ENCODE measurements at places on chromosomes 16 and 17. TPM values are rescaled to one million over a fixed set of nuclear protein-coding genes. Genes with fewer than 3 reads are reported as not detected.

GRCh38 chr16:58882292-58882691, 148.2 kb upstream of the GOT2 start:
- peak; percentile 34 for DNase-seq

The LRRC75A gene
- total RNA-seq = 3.4 TPM

DNA sequence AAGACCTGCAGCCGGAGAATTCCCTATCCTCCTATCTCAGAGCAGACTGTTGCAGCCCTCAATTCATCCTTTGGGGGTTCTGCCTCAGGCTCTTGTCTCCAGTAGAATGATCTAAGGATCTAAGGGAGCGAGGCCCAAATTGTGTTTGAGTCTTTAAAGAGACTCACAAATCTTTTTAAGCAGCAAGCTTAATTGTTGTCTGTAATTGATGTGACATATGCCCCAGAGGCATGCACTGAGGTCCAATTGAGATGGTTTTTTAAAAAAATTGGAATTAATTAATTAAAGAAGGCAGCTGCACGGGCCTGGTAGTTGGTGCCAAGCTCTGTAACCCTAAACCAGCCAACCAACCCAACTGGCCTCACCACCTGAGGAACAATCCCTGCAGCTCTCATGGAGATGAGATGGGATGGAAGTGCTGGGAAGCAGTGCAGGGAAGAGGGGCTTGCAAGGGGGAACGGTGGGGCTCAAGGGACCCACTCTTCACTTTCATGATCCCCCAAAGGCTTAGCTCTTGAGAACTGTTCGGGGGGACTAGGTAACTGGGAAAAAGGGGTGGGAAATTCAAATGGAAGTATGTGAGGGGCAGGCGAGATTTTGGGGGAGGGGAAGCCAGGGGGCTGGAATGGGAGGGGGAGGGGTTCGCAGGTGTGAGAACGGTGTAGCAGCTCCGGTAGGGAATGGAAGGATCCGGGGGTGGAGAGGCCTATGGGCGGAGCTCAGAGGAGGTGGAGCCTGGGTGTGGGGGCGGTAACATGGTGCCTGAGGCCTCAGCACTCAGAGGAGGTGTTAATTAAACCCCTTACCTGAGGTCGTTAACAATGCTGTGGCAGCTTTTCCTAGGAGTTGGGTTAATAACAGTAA, 9.2 kb upstream of the ZNF652 start:
- DNase-seq = no peak

The ANKS4B gene
- total RNA-seq = not detected

DNA sequence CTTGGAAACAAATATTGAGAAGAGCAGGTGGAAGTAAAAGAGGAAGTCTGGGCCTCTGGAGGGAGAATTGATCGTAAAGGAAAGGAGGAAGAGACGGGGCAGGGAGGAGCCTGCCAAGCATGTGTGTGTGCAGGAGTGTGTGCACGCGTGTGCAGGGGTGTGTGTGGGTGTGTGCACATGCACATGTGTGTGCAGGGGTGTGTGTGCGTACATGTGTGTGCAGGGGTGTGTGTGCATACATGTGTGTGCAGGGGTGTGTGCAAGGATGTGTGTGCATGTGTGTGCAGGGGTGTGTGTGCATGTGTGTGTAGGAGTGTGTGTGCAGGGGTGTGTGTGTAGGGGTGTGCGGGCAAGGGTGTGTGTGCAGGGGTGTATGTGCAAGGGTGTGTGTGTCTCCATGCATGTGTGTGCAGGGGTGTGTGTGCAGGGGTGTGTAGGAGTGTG, 10.0 kb downstream of the CEP295NL start:
- DNase-seq = no peak

The CIITA gene
- 59.6 TPM for total RNA-seq

GRCh38 chr17:74569020-74570003, 2.0 kb upstream of the CD300H start:
- DNase-seq = no peak

DNA sequence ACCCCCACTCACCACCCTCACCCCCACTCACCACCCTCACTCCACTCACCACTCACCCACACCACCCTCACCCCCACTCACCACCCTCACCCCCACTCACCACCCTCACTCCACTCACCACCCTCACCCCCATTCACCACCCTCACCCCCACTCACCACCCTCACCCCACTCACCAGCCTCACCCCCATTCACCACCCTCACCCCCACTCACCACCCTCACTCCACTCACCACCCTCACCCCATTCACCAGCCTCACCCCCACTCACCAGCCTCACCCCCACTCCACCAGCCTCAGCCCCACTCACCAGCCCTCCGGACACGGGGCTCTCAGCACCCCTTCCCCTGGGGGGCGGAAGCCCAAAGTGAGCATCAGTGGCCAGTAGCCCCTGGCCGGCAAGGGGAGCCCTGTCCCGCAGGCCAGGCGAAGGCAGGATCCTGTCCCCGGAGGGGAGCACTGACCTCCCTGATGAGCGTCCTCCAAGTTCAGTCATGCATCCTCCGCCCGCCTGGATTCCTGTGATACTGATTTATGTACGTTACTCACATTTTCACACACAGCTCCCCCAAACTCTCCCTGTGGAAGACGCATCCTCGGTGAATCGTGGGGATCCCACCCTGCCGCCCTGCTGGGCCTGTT, 18.0 kb upstream of the C1QTNF8 start:
- no peak for DNase-seq

- peak; percentile 37 for DNase-seq
These were observed 17.3 kb upstream of the ERCC4 start for GRCh38 chr16:13902677-13903076.

DNA sequence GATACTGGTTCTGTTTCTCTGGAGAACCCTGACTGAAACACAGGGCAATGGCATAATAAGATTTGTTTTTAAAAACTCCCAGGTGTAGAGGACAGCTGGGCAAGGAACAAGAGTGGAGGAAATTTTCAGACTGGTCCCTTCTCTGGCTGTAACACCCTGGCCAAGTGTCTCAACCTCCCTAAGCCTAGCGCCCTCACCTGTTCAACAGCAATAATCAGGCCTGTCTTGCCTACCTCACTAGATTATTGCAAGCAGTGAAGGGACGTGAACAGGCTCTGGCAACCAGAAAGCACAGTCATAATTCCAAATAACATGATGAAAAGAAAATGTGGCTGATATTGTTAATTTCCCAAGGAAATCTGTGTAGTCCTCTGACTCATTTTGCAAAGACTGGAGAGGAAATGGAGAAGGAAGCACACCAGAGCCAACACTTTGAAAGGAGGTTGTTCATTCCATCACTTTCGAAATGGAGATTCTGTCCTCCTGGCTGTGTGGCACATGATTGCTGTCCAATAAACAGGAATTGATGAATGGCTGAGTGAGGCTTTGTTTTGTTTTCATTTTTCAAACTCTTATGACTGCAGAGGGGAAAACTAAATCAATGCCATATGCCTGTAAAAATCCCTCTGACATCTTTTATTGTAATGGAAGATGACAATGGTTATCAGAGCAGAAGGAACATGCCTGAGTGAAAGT, 87.5 kb upstream of the HLF start:
- DNase-seq = no peak

GRCh38 chr16:67459861-67460150, 21.2 kb downstream of the ATP6V0D1 start:
- DNase-seq = no peak

- peak; percentile 41 for DNase-seq
These were observed 12.6 kb upstream of the CA10 start for GRCh38 chr17:52170963-52171572.

The TPSB2 gene
- total RNA-seq = 0.46 TPM

The MYCBPAP gene
- total RNA-seq = 6.4 TPM

The C17orf113 gene
- 1.7 TPM for total RNA-seq

- no peak for DNase-seq
These were observed 11.5 kb upstream of the TMEM106A start for GRCh38 chr17:43200127-43200526.

DNA sequence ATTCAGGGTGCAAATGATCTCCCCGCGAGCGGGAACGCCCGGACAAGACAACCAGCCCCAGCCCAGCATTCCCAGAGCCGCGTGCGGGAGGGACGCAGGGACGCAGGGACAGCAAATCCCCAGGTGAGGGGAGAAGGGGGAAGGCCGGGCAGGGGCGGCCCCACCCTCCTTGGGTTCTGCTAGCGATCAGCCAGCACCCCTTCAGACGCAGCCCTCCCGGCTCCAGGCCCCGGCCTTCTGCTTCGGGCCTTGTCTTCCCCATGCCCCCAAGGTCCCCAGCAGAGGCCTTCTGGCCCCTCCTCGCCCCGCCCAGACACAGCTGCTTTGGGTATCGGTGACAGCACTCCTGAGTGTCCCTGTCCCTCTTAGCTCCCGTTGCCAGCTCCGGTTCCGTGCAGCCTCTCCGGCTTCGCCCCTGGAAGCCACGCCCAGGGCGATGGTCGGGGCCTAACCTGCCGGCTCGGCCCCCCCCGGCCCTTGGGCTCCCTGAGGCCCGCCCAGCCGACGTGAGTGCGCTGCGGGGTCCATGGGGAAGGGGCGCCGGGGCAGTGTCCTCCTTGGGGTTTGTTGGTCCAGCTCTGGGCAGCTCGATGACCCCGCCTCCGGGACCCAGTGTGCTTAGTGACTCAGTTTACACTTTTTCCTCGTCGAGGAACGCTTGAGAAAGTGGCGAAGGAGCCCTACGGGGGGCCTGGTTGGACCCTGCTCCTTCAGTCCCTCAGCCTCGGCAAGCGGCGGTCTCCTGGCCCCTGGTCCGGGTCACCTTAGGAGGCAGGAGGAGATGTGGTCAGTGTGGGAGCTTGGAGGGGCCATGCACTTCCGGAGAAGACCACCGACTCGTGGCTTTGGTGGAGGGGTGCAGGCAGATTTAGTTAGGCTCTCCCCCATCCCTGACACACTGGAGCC, 50.5 kb upstream of the AMZ2 start:
- no peak for DNase-seq

GRCh38 chr16:75446416-75446815, 13.1 kb upstream of the CFDP1 start:
- no peak for DNase-seq
